ENCODE measurements at places on chromosomes 5 and 9.
A peak's percentile ranks its signal among the peaks of the same experiment; 100 is the strongest.

DNA sequence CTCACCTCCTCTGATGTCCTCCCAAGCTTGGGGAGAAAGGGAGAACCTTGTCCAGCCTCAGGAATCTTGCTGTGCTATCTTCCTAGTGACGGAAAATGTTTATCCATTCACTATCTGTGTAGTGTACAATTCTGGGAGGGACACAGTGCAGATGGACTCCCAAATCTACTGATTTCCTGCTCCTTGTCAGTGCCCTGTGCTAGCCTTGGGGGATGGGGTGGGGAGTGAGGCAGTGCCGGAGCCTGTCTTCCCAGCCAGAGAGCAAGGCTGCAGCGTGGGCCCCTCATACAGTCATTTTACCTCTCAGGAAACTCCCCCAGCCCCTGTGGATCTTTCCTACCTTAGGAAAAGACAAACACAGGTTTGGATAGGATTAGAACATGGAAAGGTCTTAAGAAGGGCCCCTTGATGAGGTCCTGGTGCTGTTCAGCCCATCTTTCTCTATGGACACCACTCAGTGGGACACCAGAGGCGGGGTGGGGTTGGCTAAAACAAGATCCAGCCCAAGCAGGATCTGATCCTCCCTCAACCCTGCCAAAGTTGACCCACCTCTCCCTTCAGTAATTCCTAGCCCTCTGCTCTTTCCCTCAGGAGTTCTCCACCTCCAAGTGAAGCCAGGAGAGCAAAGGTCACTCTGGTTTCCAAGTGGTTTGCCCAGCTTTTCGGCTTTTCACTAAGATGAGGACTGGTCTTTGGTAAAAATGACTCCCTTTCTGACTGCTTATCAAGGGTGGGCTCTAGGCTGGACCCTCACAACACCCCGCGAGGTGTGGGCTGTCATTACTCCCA, 3.4 kb downstream of the DOLK start:
- DNase-seq = no peak

GRCh38 chr9:27943501-27943900, 370.2 kb upstream of the C9orf72 start:
- DNase-seq = no peak

- no peak for DNase-seq
These were observed 6.2 kb downstream of the TBC1D9B start for GRCh38 chr5:179901462-179901861.

GRCh38 chr9:8489835-8490234, 690.3 kb upstream of the DMAC1 start:
- DNase-seq = no peak

- no peak for DNase-seq
These were observed 5.9 kb downstream of the SLC23A1 start for GRCh38 chr5:139377226-139377625.

GRCh38 chr5:153896117-153896516, 142.6 kb downstream of the FAM114A2 start:
- peak; percentile 67 for DNase-seq

DNA sequence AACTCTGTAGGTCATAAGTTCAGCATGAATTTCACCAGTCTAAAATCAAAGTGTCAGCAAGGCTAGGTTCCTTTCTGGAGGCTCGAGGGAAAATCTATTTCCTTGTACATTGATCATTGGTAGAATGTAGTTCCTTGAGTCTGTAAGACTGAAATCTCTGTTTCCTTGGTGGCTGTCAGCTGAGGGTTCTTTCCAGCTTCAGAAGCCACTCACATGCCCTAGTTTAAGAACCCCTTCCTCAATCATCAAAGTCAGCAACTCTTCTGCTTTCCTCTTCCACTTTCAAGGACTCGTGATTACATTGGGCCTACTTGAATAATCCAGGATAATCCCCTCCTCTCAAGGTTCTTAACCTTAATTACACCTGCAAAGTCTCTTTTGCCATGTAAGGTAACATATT, 4.9 kb upstream of the SCAMP1 start:
- DNase-seq = no peak

DNA sequence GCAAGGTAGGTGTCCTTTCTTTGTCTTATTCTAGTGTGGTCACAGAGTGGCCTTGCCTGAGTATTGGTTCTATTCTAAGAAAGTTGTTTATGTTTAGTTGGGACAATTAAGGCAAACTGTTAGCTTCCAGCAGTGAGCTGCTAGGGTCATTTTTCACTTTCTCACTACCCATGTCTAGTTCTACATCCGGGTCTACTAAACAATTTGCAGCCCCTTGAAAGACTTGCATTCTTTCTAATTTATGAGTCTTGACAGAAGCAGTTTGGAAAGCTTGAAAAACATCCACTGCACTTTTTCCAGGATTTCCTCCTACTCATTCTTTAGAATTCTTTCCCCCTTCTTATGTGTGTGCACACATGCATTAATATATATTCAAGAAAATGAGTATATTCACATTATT, 892.2 kb upstream of the ACO1 start:
- no peak for DNase-seq

DNA sequence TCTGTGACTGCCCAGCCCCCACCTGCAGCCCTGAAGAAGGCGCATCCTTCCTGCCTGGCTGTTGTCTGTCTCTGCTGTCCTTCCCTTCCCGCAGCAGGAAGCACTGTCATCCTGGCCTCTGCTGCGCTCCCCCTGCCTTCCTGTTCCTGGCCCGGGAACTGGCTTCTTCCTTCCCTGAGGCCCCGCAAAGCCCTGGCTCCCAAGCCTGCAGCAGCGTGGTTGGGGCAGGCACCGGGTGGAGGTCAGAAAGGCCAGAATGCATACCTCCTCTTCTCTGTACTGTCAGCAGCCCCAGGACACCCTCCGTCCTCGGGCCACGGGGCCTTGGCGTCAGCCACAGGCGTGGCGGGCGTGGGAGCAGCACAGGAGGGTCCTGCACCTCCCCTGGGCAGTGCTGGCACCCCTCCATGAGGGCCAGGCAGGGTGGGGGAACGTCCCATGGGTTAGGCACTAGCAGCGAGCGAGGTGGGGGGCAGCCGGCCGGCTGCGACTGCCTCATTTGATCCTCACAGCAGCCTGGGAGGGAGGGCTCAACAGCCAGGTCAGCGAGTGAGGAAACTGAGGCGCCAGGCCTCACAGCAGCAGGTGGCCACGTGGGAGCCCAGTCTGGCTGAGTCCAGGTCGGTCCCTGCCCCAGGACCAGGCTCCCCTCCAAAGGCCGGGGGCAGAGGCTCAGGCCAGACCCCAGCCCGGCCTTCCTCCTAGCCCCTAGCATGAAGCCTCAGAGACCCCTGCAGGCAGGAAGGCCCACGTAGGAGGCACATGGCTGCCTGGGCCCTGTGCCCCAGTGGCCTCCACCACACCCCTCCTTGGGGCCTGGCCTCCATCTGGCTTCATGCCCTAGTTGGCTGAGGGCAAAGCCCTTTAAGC, 9.4 kb downstream of the FLT4 start:
- no peak for DNase-seq

GRCh38 chr9:95507464-95508241, 9.1 kb downstream of the PTCH1 start:
- peak; percentile 63 for DNase-seq

- peak; percentile 50 for DNase-seq
These were observed 116.6 kb upstream of the GAS1 start for GRCh38 chr9:87063871-87064270.

- no peak for DNase-seq
These were observed 374.9 kb upstream of the IRX4 start for GRCh38 chr5:2257326-2258244.

GRCh38 chr9:83906144-83906543, 15.1 kb downstream of the KIF27 start:
- no peak for DNase-seq

- no peak for DNase-seq
These were observed 155.4 kb downstream of the GOLPH3 start for GRCh38 chr5:32018476-32019436.

- no peak for DNase-seq
These were observed 266.7 kb downstream of the PJA2 start for GRCh38 chr5:109143031-109143430.

GRCh38 chr5:168186289-168187074, 105.0 kb upstream of the WWC1 start:
- no peak for DNase-seq

- DNase-seq = no peak
These were observed 309.3 kb downstream of the KIAA0825 start for GRCh38 chr5:94309141-94309540.

- DNase-seq = no peak
These were observed 15.1 kb downstream of the SLC28A3 start for GRCh38 chr9:84325347-84325973.

DNA sequence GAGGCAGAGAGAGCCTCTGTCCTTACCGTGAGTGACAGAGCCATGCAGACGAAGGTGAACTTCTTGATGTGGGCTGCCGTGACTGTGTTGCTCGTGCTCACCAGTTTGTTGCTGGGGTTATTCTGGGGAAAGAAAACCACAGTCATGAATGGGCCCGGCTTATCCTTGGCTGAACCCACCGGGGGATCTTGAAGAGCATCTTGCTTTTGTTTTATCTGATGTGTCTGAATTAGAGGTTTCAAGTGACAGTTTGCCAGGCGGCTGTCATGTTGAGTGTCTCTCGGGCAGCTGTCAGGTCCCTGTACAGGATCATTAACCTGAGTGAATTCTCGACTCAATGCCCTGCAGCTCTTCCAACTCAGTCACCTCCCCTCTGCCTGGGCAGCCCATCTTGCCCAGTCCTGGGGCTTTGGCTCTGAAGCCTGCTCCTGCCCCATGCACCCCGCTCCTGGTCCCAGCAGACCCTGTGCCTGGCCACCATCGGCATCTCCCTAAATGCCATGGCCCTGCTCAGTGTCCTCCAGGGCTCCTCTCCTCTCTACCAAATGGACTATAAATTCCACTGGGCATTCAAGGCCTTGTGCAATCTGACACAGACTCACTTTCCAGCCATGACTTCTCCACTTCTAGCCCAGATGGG, 77.4 kb downstream of the OTULIN start:
- no peak for DNase-seq

DNA sequence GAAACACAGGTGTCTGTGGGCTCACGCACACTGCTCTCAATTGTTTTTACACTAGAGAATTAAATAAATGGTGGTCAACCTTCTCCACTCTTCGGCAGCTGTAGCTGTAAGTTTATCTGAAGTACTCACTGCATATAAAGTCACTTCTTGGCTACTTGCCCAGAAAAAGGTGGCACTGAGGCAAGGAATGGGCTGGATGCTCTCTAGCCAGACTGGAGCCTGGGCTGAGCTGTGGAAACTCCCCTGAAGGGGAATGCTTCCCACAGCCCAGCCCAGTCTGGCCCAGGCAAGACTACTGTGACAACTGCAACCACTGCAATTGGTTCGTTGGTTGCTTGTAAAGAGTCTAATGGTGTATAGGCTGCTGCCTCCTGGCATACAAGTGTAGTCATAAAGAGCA, 4.5 kb downstream of the LEAP2 start:
- DNase-seq = no peak
